Epithelial cell of proximal tubule (primary cell): ENCODE measurements at places on chromosomes 6 and 20.

- no peak for DNase-seq
Observed at GRCh38 chr6:6227896-6228295, 92.6 kb downstream of the F13A1 start.

DNA sequence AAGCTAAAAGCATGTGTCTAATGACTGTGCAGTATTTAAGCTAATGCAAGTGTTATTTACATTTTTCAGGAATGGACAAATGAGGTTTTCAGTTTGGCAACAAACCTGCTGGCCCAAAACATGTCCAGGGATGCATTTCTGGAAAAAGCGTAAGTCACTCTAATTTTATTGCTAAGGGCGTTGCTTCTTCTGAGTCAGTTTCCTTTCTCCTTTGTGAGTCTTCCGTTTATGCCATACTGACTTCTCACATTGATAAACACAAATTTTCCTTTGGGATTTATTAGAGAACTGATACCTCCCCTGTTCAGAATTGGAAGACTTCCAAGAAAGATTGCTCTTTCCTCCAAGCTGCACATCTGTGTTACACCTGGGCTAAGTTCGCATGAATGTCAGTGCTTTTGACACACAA is 422.9 kb upstream of the PLCB4 start:
- DNase-seq, result no peak

GRCh38 chr20:62288535-62289105 is 14.2 kb upstream of the ADRM1 start:
- no peak for DNase-seq

GRCh38 chr20:3925899-3926638 is 36.9 kb downstream of the PANK2 start:
- no peak for DNase-seq

DNA sequence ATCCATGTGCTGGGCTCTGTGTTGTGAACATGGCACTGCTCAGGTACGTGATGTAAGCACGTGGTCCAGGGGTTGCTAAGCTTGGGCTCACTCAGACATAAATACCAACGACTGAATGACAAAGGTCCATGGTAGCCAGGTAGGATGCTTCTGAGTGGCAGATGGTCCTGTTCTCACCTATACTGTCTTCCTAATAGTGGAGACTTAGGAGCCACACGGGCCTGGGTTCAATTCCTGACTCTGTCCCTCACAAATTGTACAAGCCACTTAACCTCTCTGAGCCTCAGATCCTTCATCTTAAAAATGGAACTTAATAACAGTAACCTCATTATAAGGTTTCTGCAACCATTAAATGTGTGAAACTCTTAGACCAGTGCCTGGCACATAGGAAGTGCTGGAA is 6.8 kb downstream of the GCM2 start:
- no peak for DNase-seq

DNA sequence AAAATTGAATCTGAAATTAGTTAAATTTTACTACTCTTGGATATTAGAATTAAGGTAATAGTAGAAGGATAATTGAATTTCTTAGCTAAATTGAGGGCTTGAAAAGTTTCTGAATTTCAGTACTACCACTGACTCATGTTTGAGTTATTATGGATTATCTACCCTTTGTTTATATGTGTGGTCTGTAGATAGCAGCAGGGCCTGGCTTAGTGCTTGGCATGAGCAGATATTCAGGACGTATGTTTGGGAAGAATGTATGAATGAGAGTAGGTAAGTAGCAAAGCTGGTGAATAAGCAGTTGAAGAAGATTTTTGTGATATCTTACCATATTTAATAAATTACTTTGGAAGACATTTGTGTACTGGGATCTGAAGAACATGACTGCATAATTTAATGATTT is 152.7 kb downstream of the MACROD2 start:
- no peak for DNase-seq

DNA sequence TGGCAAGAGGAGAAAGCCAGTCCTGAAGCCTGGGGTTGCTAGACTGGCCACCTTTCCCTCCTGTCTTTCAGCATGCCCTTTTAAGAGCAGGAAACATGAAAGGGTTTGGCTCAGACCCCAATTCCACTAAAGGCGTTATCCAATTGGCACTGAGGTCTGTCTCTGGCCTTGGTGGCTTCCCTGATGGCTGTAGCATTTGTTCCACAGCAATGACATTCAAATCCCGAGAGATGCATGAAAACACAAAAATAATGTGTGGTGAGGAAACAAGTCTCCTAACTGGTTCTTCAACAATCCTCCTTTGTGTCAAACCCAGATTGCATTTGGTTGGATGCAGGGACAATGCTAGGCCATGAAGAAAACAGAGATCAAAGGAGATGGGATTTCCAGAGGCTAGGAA is 56.5 kb upstream of the ADTRP start:
- DNase-seq, result no peak

DNA sequence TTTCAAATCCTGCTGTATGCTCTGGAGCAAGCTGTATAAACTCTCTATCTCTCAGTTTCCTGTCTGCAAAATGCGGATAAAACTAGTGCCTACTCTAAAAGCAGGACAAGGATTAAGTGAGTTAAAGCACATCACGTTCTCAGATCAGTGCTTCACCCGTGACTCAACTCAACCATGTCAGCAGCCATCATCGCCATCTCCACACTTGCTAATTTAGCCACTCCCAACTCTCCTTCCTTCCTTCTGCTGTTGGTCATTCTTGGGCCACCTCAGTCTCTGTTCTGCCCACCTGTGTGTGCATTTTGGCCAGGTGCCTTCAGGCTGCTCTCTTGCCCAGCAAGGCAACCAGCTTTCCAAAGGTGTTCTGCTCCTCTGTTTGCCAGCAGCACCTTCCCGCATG is 260.0 kb upstream of the CDYL start:
- DNase-seq, result no peak

DNA sequence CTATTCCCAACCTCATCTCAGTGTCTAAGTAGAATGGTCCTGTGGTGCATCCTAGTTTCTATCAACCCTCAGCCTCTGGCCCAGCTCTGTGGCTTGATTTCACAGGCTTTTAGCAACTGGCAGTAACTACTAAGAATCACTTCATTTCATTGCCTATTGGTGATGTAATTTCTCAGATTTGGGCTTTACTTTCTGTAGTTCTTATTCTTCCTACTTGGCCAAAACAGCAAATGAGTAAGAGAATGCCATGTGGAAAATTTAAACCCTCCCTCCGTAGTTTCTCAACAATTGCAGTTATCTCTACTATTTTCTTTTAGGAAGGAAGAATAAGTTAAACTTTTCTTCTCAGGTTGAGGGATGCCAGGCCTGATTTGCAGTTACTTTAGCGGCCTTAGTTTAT is 387.3 kb downstream of the CDKAL1 start:
- DNase-seq, result no peak

- no peak for DNase-seq
Observed at GRCh38 chr6:38909015-38909730, 139.4 kb upstream of the GLP1R start.
